ENCODE measurements at places on chromosomes 1 and 21. TPM values are rescaled to one million over a fixed set of nuclear protein-coding genes. Genes with fewer than 3 reads are reported as not detected.

Gene NUDT4B
- total RNA-seq: not detected

Gene TCHH
- total RNA-seq: 0.19 TPM

Gene COL9A2
- total RNA-seq: 0.34 TPM

Gene CLCA4
- total RNA-seq: not detected

Gene SLC16A4
- total RNA-seq: 26.5 TPM

Gene TCEANC2
- 2.6 TPM for total RNA-seq

Gene MROH9
- not detected for total RNA-seq

Gene AIRE
- total RNA-seq: not detected

Gene AMY2A
- total RNA-seq: not detected

Gene TMEM269
- total RNA-seq: 0.40 TPM

Gene LCE1B
- total RNA-seq: not detected

Gene PIGK
- total RNA-seq: 21.6 TPM

Gene TMEM125
- total RNA-seq: not detected

Gene REN
- total RNA-seq: not detected

Gene SH3BP5L
- total RNA-seq: 29.8 TPM

Gene GPA33
- not detected for total RNA-seq

Gene CRNN
- not detected for total RNA-seq

Gene TMEM167B
- 13.3 TPM for total RNA-seq

Gene LCE2A
- not detected for total RNA-seq
